ENCODE measurements at places on chromosomes 5 and 9.

DNA sequence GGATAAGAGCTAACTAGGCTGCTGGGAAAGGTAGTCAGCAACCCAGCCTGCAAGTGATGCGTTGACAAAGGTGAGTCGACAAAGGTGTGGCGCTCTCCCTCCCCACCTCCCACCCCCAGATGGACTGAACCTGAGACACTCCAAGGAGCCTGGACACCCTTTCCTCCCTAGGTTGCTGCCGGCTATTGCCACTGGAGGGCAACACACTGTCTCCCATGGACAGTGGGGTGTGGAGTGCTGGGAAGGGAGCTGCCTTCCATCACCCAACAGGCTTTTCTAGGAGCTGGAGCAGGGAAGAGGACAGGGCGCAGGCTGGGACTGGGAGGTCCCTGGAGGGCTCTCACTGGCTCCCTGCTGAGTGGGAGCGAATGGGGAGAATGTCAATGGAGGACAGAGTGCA is 75.4 kb upstream of the ARAP3 start:
- no peak for DNase-seq

DNA sequence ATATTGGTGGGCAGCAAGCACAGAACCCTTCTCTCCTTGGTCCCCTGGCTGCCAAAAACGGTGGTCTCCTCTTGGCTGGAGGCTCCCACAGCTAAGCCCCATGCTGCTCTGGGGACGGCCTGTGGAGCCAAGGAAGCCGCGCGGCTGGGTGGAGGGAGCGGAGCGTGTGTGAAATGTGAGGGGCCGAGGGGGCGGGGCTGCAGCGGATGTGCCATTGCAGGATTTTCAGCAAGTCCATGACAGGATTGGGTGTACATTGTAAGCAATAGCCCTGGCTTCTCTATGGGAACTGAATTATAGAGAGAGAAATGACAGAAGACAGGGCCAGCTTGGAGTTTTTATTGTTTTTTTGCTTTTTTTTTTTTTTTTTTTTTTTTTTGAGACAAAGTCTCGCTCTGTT is 336.5 kb downstream of the DIRAS2 start:
- DNase-seq = no peak

DNA sequence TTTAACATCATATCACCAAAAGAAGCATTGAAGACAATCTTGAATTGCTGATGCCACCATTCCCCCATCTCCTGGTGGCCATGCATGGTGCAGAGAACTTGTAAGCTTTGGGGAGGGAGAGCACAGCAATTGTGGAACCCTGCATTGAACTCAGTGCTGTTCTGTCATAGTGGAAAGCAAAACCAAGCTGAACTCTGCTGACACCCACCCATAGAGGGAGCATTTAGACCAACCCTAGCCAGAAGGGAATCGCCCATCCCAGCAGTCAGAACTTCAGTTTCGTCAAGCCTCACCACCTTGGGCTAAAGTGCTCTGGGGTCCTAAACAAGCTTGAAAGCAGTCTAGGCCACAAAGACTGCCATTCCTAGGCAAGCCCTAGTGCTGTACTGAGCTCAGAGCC is 37.4 kb upstream of the RUSC2 start:
- no peak for DNase-seq

DNA sequence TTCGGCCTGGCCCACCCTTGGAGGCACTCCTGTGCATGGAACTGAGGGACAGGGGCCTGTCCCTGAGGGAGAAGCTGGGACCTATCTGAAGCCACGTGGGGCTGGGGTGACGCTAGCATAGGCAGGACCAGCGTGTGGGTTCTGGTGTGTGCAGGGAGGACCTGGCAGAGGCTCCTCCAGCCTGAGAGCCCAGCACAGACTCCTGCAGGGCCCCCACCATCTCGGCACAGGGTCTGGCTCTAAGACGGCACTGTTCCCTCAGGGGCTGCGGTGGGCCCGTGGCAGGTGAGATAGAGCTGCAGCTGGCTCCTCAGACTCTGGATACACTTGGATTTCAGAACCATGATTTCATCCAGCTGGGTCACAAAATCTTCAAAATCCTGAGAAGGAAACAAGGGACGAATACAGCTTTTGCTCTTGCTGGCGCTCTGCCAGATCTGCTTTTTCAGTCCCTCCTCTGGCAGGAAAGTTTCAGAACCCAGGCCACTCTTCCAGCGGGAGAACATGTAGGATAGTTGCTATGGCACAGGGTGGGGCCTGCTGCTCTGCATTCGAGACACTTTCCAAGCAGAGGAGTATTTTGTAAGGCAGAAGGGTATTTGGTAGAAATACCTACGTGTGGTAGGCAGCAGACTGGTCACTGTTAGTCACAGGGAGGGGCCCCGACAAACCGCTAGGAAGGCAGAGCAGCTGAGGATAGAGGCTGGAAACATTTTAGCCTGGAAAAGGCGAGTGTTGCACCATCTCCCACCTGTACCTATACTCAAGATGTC is 74.7 kb downstream of the KIF24 start:
- no peak for DNase-seq

DNA sequence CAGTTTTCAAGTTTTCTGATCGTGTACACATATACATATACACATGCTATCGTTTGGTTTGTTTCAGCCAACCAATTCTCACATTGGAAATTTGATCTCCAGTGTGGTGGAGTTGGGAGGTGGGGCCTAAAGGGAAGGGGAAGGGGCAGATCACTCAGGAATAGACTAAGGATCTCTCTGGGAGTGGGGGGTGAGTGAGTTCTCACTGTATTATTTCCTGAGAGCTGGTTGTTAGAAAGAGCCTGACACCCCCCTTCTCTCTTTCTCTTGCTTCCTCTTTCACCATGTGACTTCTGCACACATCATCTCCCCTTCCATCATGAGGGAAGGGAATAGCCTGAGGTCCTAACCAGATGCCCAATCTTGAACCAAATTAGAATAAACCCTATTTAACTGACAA is 551.7 kb downstream of the MAT2B start:
- peak; percentile 42 for DNase-seq

- peak; percentile 35 for DNase-seq
Measured at GRCh38 chr9:129570450-129571297, 50.2 kb downstream of the C9orf50 start.

DNA sequence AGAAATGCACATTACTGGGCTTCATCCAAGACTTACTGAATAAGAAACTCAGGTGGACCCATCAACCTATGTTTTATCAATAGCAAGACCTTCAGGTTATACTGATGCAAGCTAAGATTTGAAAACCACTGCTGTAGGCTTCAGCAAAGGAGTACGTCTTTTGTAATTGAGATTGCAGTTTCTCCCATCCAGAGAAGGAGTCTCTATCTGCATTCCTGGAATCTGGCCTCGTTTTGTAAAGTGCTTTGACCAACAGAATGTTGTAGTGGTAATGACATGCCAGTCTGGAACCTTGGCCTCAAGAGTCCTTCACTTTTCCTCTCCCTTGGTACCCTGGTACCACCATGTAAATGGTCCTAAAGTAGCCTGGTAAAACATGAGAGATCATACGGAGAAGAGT is 32.2 kb upstream of the ELAVL2 start:
- no peak for DNase-seq

- no peak for DNase-seq
Measured at GRCh38 chr5:31832966-31833365, 194.0 kb downstream of the PDZD2 start.

- DNase-seq = peak; percentile 95
Measured at GRCh38 chr5:59798862-59799667, 94.5 kb downstream of the PDE4D start.

- peak; percentile 32 for DNase-seq
Measured at GRCh38 chr9:122109035-122109813, 16.1 kb upstream of the TTLL11 start.

GRCh38 chr9:70963554-70963953 is 157.9 kb downstream of the TRPM3 start:
- no peak for DNase-seq

DNA sequence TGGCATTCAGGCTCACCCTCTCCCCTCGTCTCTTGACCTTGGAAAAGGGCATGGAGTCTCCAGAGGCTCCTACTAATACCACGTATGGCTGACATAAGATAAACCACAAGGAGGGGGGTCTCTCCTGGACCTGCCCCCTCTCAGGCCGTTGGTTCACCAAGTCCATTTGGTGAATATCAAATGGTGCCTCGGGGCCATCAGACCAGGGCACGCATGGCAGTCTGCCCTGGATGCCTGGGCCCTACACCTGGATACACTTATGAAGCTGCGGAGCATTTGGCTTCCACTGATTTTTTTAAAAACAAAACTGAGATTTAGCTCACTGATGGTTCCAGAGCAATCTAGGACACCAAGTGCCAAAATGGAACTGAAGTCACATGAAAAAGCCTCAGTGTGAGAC is 40.3 kb upstream of the ZNF622 start:
- DNase-seq = no peak

DNA sequence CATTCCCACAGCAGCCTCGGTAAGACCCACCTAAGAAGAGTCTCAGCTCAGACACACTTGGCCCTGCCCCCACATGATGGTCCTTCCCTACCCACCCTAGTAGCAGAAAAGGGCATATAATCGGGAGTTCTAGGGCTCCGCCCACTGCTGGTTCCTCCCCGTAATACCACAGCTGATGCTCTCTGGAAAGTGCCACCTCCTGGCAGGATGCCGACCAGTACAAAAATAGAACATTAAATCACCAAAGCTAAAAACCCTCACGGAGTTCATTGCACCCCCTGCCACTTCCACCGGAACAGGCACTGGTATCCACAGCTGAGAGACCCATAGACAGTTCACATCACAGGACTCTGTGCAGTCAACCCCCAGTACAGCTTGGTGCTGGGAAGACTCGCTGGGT is 271.3 kb downstream of the KIAA0825 start:
- DNase-seq = no peak

DNA sequence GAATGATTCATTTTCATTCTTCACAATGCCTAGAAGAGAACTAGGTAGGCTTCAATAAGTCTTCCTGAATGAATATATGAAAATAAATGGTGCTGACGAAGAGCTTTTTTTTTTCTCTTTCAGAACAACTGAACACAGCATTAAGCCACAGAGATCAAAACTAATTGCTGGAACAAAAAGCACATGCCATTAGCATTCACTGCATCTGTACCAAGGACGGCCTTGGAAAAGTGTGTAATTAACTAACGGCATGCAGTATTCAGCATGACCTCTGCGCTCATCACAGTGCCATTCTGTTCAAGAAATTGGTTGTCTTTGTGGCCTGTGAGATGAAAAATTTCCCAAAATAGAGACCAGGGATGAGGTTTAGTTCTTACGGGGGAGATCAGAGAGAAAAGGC is 99.3 kb downstream of the NUDT12 start:
- no peak for DNase-seq

DNA sequence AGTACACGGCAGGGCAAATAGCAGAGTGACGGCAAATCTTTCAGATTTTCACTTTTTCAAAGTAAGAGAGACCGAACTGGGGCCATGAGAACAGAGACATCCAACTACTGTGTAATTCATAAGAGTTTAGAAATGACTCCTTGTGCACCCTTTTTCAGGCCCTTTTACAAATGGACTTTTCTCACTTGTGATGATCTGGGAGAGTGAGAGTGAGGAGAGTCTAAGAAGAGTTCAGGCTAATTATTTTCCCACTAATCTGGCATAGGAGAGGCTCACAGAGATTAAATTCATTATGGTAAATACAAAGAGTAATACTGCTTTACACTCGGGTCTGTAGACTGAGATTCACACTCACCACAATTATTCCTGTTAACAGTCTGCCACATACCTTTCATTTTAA is 880 bp upstream of the CCNG1 start:
- peak; percentile 22 for DNase-seq

DNA sequence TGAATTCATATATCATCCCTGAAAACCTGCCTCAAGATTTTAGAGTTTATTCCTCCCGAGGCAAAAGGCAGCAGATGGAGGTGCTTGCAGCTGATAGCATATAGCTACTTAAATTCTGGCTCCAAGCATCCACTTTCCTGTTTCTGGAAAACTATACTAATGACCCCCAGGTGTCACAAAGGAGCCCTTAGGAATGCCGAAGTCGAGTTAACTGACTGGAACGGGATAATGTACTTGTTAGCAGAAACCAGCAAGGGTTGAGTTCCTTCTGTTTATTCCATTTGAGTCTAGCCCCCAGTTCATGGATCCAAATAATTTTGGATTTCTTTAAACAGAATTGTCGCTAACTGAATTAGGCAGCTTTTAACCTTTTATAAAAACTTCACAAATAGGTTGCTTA is 44.5 kb downstream of the PTTG1 start:
- DNase-seq = no peak

DNA sequence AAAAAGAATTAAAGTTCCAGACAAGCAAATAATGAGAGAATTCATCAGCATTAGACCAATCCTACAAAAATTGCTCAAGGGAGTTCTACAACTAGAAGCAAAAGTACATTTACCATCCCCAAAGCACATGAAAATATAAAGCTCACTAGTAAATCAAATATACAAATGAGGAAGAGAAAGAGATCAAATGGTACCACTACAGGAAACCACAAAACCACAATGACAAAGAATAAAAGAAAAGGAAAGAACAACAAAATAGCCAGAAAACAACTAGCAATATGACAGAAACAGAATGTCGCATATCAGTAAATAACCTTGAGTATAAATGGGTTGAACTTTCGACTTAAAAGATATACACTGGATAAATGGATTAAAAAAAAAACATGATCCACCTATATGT is 739.0 kb downstream of the DTWD2 start:
- no peak for DNase-seq

All from NCI-H69 (cell line).